Gastroesophageal sphincter (tissue), 4 donors: ENCODE measurements at places on chromosomes 12 and 14.
A peak's percentile ranks its signal among the peaks of the same experiment; 100 is the strongest.

- ATAC-seq, result no peak
These were observed 249.1 kb downstream of the LRIG3 start for GRCh38 chr12:58671196-58671595.

GRCh38 chr12:104952816-104953215, 5.3 kb downstream of the SLC41A2 start:
- ATAC-seq, result no peak

GRCh38 chr14:41397926-41398325, 208.8 kb upstream of the LRFN5 start:
- no peak for ATAC-seq

- ATAC-seq, result no peak
These were observed 128.2 kb downstream of the RGS6 start for GRCh38 chr14:72060460-72060859.

GRCh38 chr12:10131111-10131690, 1.2 kb upstream of the CLEC7A start:
- no peak for ATAC-seq

DNA sequence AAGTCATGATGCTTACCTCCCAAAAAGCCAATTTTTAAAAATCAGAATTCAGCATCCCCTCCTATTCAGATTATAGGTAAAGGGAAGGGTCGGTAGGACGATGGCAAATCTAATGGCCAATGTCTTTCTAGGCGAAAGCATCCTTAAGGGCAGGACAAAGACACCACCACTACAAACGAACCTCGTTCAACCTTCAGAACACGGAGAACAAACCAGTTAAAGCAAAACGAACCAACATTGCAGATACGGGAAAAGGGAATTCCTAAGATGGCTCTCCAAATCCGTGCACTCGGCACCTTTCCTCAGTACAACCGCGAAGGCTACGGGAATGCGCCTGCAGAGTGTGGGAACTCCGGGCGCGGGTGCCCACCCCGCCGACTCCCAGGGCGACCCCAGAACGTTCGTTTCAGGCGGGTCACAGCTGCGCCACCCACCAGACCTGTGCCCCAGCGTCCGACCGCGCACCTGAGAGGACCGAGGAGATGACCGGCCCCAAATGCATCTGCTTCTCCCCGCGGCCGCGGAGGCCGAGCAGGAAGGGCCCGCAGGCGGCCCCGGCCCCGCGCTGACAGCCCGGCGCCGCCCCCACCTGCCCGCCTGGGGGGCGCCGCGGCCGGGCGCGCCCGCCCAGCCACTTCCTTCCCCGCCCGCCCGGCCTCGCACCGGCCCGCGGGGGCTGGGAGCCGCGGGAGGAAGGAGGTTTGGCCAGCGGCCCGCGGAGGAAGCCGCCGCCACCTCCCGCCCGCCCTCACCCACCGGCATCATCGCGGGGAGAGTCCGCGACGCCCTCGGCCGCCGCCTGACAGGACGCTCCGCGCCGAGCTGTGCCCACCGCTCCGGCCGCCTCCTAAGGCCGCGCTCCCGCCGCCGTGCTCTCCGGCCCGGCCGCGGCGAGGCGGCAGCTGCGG, 578 bp downstream of the PPP1R13B start:
- peak; percentile 62 for ATAC-seq

- ATAC-seq, result no peak
These were observed 16.1 kb upstream of the MFAP5 start for GRCh38 chr12:8678661-8679111.

DNA sequence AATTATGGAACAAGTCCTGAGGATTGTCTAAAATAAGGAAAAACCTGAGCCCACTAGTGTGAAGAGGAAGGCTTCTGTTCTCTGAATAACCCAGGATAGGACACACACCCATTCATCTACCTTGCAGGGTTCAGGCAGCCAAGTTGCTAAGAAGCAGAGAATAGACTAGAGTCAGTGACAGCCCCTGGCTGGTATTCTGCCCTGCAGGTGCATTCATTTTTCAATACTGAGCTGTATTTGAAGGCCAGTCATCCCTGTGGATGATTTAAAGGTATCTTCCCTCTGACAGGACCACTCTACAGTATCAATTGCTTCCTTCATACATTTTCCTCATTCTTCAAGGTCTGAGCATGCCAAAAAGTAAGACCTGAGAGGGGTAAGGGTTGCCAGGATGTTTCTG, 22.9 kb downstream of the WNT5B start:
- no peak for ATAC-seq

- ATAC-seq, result peak; percentile 51
These were observed 8.8 kb upstream of the SLC24A4 start for GRCh38 chr14:92314182-92314581.

GRCh38 chr14:57345106-57345505, 45.3 kb upstream of the NAA30 start:
- no peak for ATAC-seq

DNA sequence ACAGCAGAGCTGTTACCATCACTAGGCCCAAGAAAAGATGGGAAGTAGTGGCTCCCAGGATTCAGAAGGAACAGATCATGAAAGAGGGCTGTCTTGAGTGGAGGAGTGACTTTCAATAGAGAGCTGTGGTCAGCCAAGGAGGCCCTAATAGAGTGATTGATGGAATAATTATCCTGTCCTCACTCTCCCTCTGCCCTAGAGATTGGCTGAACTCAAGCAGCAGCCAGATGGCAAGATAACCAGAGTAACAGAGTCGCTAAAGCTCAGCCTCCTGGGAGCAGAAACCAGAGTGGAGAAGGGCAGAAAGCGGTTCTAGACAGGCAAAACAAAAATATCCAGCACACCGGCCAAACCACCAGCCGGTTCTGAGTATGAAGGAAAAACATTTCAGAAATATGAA, 23.1 kb downstream of the GMFB start:
- ATAC-seq, result no peak

GRCh38 chr12:12440784-12441428, 84.0 kb downstream of the BORCS5 start:
- no peak for ATAC-seq

- peak; percentile 66 for ATAC-seq
These were observed 58.9 kb upstream of the EEA1 start for GRCh38 chr12:92987846-92988621.

GRCh38 chr14:68986926-68987652, 8.0 kb upstream of the ACTN1 start:
- ATAC-seq, result no peak

- no peak for ATAC-seq
These were observed at the start of gene SLC2A14 for GRCh38 chr12:7872566-7873319. Gene SLC2A14, minus strand, starts transcription at chr12:7872915. Its CDS starts 3,035 bp downstream, at chr12:7869880.

DNA sequence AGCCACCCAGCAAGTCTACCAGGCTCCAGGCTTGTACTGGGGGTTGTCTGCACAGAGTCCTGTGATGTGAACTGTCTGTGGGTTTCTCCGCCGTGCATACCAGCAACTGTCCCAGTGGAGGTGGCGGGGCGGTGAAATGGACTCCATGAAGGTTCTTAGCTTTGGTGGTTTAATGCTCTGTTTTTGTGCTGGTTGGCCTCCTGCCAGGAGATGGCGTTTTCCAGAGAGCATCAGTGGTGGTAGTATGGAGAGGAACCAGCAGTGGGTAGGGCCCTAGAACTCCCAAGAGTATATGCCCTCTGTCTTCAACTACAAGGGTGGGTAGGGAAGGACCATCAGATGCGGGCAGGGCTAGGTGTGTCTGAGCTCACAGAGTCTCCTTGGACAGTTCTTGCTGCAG, 303.8 kb downstream of the TMEM121 start:
- no peak for ATAC-seq

DNA sequence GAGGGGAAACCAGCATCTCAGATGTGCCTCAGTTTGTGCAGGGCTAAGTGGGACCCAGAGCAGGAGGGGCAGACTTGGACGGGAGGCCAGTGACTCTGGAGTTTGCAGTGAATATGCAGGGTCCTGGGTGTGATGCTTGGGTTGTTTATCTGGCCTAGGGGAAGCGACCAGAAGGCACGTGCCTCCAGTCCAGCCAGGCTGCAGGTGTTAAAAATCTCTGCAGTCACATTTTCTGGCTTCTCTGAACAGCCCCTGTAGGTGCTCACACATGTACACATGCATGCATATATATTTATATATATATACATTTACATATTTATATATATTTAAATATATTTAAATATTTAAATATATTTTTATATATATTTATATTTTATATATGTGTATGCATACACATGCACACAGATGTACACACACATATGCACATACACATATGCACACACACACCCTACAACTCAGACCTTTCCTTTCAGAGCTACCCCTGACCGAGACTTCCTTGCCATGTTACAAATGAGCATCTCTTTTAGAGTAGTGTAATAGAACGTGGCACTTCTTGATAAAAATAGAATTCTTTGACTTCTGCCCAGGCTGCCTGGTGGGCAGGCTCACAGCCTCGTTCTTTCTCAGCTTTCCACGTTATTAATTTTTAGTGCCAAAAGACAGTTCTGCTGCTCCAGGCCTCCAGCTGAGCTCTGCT, 26.8 kb upstream of the TCL1B start:
- no peak for ATAC-seq

DNA sequence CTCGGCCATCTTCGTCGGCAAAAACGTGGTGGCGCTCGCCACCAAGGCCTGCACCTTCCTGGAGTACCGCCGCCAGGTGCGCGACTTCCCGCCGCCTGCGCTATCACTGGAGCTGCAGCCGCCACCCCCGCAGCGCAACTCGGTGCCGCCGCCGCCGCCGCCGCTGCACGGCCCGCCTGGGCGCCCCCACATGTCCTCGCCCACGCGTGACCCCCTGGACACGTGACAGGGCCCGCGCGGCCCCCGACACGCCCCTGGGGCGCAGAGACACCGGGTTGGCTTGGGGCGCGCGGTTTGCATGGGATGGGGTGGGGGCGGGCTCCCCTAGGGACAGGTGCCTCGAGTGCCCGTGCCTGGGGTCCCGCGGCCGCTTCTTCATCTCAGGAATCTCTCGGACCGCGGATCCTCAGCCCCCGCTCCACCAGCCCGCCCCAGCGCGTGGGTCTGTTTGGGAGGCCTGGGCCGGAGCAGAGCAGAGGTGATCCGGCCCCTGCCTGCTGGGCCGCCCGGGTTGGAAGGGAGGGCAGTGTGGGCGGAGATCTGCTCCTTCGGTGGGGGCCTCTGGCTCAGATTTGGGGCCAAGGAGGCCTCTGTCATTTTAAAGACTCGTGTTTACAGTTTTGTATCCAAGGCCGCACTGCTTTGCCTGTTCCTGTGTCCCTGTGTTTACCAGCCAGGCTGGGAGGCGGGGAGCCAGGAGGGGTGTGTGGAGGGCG, 3.3 kb downstream of the TMEM121 start:
- ATAC-seq, result no peak

- ATAC-seq, result no peak
These were observed 18.4 kb downstream of the ALKBH2 start for GRCh38 chr12:109074866-109075265.

DNA sequence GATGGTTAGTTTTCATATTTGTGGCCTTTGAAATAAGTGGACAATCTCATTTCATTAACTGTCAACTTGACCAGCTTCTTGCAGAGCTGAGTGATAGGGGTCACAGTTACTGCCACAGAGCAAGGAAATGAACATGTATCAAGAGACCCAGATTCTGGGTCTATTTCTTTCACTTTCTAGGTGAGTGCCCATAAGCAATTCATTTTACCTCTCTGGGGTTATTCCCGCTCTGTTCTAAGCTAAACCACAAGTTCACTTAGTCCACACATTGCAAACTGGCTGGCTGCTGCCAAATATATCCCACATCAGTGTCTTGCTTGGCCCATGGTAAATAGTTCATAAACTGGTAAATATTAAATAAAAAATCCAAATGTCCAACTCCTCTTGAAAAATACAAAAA, 29.9 kb downstream of the GPHB5 start:
- ATAC-seq, result no peak

DNA sequence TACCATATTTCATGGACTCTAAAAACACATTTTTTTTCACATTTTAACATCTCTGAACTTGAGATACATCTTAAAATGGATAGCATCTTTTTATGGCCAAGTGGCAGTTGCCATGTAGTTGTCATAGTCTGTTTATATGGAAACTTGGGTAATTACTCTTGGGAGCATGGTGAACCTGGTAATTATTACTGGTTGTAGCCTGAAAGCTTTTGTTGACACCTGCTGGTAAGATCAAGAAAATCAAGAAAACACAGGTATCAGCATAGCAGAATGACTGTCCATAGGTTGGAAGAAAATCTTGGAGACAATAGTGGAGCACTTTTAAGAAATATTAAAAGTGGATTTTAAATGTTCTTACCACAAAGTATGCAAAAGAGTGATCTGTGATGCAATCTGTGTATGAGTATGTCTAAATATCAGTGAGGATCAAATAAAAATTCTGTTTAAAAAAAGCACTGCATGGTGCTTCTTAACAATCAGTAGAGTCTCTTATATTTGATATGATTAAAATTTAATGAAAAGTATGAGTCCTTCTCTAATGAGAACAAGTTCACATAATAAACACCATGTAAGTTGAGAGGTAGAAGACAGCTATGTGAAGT, 44.2 kb downstream of the TTC8 start:
- ATAC-seq, result no peak

- ATAC-seq, result no peak
These were observed 3.2 kb upstream of the KRT2 start for GRCh38 chr12:52655251-52655650.
